Activated T-cell treated with anti-CD3 and anti-CD28 coated beads, Interleukin-2, amount 50 U/mL, for 48 hours (primary cell): ENCODE measurements at places on chromosomes 6 and 20.

DNA sequence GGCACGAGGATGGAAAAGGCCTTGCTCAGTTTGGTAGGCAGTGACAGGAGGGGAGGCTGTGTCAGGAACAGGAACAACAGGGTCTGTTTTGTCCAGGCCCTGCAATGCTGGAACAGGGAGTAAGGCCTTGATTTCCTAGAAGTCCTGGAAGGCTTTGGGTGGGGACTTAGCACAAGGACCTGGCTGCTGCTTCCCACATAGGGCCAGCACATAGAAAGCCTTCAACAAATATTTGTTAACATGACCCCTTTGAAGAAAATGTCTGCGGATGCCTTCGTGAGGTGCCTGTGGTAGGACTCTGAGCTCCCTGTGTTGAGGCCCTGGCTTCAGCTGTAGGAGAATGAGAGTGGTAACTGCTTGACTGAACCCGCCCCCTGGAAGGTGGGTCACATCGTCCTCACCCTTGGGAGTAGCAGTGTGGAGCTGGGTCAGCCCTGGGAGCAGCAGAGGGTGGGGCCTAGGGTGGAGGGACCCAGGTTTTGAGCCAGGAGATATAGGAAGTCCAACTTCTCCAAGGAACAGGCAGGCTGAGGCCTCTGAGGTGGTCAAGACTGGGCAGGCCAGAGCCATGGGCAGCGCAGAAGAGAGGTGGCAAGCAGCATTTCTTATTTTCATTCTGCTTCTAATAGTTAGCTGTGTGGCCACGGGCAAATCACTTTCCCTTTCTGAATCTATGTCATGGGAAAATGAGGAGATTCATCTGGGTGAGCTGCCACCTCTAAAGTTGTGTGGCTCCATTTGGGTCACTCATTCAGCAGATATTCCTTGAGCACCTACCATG, 50.0 kb downstream of the CNBD2 start:
- DNase-seq = no peak

GRCh38 chr6:280775-281468, 11.4 kb upstream of the DUSP22 start:
- no peak for DNase-seq

GRCh38 chr6:134662077-134662700, 287.7 kb downstream of the ALDH8A1 start:
- no peak for DNase-seq

DNA sequence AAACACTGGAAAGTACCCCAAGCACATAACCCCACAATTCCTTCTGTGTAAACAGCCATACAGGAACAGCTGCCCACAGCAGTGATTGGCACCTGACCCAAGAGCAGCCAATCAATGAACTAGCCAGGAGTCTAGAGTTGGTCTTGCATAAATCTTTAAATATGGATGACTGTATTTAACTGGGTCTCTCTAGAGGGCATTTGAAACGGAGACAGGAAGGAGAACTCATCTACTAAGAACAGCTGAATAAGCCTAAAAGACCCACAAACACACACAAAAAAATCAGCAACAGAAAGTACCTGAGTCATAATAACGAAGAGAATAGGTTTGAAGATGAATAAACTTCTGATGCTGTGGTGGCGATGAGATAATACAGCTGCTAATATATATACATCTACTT, 49.0 kb upstream of the ASF1A start:
- DNase-seq = no peak

- no peak for DNase-seq
These were observed 646.5 kb upstream of the NOX3 start for GRCh38 chr6:156102129-156102528.

GRCh38 chr6:140636908-140637402, 1262.5 kb upstream of the CITED2 start:
- DNase-seq = no peak

DNA sequence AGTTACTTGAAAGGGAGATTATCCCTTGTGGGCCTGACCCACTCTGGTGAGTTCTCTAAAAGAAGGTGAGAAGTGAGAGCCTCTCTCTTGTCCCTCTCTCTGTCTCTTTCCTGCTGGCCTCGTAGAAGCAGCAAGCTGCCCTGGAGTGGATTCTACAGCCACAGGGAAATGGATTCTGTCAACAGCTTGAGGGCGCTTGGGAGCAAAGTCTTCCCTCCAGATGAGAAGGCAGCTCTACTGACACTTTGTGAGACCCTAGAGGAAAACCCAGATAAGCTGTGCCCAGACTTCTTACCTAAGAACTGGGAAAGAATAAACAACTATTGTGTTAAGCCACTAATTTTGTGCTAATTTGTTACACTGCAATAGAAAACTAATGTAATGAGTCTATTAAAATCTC, 39.9 kb downstream of the ANKRD60 start:
- no peak for DNase-seq
